ENCODE measurements at places on chromosomes 5 and 9.

GRCh38 chr5:102561894-102562760, 63.3 kb upstream of the SLCO6A1 start:
- DNase-seq: no peak

GRCh38 chr5:107576736-107577393, 93.9 kb downstream of the EFNA5 start:
- DNase-seq: no peak

DNA sequence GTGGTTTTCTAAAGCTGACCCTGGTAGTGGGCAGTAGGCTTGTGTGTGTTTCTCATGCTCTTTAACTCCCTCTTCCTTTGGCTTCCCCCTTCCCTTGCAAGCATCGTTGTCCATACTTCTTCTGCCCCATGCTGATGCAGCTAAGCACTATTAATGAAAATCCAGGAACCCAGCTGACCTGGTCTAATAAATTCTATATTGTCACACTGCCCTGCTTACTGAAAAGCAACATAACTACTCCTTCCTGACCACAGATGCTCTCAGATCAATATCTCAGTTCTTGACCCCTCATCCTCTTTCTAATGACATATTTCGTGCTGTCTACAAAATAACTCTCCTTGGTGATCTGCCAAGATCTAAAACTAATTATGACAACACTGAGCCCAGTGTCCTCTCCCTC, 405.5 kb downstream of the EFNA5 start:
- no peak for DNase-seq

DNA sequence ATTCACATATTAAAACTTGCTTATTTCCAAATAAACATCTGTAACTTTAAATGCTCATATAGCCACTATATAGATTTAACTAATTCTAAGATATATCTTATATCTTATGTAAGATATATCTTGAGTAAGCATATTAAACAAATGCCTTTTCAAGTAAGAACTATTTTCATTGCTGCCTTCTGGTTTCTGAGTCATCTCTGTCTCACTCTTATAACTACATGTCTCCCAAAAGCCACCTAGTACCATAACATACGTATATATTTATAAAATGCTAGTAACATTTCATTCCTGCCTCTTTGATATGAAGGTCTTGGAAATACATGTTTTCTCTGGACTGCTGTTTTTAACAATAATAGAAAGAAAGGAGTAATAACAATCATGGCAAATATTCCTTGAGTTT, 429.5 kb downstream of the DTWD2 start:
- DNase-seq: no peak

GRCh38 chr9:127136081-127136879, 13.8 kb upstream of the ANGPTL2 start:
- no peak for DNase-seq
